ENCODE measurements at places on chromosomes 2 and 18.
A peak's percentile ranks its signal among the peaks of the same experiment; 100 is the strongest.

GRCh38 chr2:210442457-210442856 lies 34.1 kb downstream of the LANCL1 start:
- DNase-seq, result no peak

- peak; percentile 19 for DNase-seq
These were observed at the start of gene GYPC for GRCh38 chr2:126655500-126656430. Gene GYPC, plus strand, starts transcription at chr2:126656158. Its CDS starts 106 bp downstream, at chr2:126656264.

GRCh38 chr2:215736653-215737290 lies 276.6 kb downstream of the MREG start:
- DNase-seq, result no peak

GRCh38 chr2:74372674-74373073 lies 7.4 kb downstream of the DCTN1 start:
- DNase-seq, result no peak

- DNase-seq, result no peak
These were observed 399.3 kb upstream of the MMADHC start for GRCh38 chr2:149986861-149987260.

GRCh38 chr2:36374585-36374984 lies 19.0 kb downstream of the CRIM1 start:
- DNase-seq, result no peak

Data from bone marrow (tissue), 2 donors.